NCI-H1092 treated with DMSO at 0.1 percent for 48 hours (cell line): ENCODE measurements at places on chromosomes 4 and X.
A peak's percentile ranks its signal among the peaks of the same experiment; 100 is the strongest.

GRCh38 chr4:156763511-156763910, 208.1 kb downstream of the PDGFC start:
- DNase-seq = peak; percentile 65

DNA sequence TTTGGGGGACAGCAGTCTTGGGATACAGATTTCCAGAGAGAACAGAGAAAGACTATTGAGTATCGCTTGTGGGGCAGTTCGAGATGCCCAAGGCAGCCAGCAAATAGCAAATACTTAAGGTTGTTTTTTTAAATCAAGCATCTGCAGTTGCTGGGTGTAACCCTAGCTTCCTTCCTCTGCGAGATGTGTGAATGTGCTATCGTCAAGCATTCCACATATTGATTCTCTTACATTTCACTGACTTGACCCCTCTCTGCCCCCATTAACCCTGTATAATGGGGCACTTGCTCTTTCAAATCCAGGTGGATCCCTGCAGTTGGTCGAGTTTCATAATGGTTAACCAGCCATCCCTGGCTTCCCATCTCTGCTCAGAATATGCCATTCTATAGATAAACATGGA, 23.5 kb downstream of the KCNE5 start:
- DNase-seq = no peak

DNA sequence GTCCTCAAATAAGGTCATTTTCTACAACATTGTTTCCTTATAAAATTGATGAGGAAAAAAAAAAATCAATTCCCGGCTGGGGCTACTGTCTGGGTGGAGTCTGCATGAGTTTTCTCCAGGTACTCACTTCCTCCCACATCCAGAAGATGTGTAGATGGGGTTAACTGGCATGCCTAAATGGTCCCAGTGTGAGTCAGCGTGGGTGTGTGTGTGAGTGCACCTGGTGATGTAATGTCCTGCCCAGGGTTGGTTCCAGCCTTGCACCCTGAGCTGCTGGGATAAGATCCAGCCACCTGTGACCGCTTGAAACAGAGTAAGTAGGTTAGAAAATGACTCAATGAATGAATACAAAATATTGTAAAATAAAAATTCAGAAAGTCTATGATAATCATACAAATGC, 11.1 kb downstream of the USP26 start:
- DNase-seq = no peak

- no peak for DNase-seq
Observed at GRCh38 chr4:186839122-186840037, 115.7 kb upstream of the FAT1 start.

GRCh38 chrX:20205927-20206708, 60.6 kb downstream of the RPS6KA3 start:
- no peak for DNase-seq

DNA sequence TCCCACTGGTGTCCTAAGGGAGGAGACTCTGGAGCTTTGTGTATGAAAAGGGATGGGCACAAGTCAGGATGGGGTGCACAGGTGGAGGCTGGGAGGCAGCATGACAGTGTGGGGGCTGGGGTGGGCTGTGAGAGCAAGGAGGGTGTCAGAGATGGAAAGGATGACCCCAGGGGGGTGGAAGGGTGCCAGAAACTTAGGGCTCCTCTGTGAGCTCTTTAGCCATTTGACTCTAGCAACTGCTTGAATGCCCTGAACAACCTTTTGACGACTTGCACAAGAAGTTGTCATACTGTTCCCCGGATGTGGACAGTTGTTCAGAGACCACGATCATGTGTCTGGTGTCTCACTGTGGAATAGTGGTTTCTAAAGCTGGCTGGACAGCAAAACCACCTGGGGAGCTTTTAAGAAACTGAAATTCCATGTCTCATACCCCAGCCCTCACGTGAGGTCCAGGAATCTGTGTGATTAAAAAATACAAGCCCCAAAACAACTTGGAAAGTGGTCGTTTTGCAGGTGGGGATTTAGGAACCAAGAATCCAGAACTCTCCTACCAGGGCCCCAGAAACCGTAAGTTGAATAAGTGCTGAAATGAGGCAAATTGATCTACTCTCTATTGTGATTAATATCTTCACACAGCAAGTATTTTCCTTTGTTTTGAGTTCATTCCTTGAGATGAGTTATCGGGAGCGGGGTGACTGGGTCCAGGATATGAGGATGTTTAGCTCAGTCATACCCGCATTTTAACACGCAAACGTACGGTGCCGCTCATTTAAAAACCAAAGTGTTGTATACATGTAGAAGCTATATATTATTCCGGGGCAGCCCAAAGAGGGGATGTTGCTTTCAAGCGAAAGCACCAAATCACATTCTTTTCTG, 3.4 kb downstream of the RHOH start:
- DNase-seq = no peak

DNA sequence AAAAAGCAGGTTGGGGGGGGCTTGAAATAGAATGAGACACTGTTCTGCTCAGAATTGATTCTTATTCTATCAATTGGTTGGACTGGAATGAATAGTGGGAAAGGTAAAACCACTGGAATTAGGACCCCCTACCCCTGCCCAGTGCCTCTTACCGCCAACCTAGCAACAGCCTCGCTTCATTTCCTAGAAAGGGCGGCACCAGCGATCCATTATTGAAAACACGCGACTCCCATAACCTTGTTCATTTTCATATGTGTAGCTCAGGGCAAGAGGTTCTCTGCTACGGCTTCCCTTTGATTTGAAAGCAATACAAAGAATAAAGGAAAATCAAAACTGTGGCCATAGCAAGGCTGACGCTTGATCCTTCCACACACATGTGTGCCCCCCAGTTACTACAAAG, 33.7 kb downstream of the IDS start:
- DNase-seq = peak; percentile 69

- DNase-seq = peak; percentile 87
Observed at GRCh38 chr4:188976644-188977115, 837.4 kb downstream of the TRIML1 start.

GRCh38 chr4:37896206-37896860, 5.4 kb downstream of the TBC1D1 start:
- no peak for DNase-seq

- DNase-seq = peak; percentile 48
Observed at GRCh38 chrX:110032534-110033147, 29.7 kb downstream of the TMEM164 start.

DNA sequence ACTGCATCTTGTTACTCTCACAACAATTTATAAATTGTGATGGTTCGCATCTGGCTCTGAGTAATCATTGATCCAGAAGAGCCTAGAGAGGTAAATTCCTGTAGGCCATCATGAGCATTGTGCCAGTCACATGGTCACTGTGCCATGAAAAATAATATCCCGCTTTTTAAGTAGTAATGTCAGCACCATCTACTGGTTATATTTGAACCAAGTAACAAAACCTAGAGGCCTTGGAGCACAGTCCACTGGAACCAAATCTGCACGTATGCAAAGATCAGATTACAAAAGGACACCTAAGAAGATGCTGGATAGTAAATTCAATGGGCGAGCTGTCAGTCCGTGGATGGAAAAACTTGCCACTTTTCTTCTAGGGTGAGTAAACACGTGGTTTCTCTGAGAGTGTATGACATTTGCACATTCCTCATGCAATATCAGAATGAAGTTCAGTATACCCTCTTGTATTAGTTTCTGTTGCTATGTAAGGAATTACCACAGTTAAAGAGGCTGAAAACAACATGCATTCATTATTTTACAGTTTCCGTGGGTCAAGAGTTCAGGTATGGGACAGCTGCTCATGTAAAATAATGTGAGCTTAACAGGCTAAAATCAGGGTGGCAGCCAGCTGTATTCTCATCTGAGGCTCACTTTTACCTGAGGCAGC, 26.8 kb downstream of the FAM114A1 start:
- no peak for DNase-seq

- no peak for DNase-seq
Observed at GRCh38 chr4:87982446-87983010, 7.0 kb downstream of the SPP1 start.

- DNase-seq = no peak
Observed at GRCh38 chr4:157701695-157701994, 471.2 kb downstream of the GASK1B start.

DNA sequence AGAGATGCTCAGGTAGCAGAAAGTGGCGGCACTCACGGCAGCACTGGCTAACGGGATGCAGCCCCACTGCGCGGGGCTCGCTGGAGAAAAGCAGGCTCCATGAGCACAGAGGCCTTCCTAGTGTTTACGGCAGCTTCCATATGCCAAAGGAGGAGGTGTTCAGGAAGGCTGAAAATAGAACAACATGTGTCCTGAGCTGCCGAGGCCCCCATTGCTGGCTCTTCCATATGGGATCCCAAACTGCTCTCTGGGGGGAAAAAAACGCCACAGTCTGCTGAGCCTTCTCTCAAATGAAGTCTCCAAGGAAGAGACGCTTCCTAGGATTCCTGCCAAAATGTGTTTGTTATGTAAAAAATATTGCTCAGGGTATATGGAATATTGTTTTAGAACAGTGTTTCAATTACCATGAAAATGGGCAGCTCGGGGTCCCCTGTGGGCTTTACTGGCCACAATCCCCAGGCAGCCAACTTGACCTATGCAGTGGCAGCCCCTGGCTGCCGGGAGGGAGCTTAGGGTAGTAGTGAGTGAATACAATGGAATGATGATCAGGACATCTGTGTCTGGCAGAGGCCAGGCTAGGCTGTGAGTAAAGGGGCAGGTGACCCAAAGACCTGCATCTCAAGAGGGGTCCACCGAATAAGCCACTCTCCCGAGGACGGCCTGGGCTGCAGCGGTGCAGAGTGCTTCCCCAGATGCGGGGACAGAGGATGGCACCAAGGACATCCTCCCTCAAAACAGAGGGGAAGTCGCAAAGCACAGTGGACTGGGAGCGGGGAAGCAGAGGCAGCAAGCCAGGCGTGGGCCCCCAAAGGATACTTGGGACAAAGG, 170.1 kb downstream of the AFAP1 start:
- DNase-seq = no peak

- peak; percentile 8 for DNase-seq
Observed at GRCh38 chr4:1628892-1629698, 55.0 kb downstream of the FAM53A start.
